Epithelial cell of proximal tubule (primary cell): ENCODE measurements at places on chromosomes 7 and 10. TPM values are rescaled to one million over a fixed set of nuclear protein-coding genes. Genes with fewer than 3 reads are reported as not detected.
A peak's percentile ranks its signal among the peaks of the same experiment; 100 is the strongest.

Gene VOPP1
- total RNA-seq: 98.3 and 116 TPM in 2 replicates

Gene ADCYAP1R1
- total RNA-seq: not detected in 2 replicates

Gene UBE2D4
- total RNA-seq: 22.5 and 26.7 TPM in 2 replicates

Gene ZNF775
- 4.8 and 8.6 TPM in 2 replicates for total RNA-seq

Gene FAS
- 28.7 and 52.5 TPM in 2 replicates for total RNA-seq

Gene IFIT2
- 1.7 and 2.2 TPM in 2 replicates for total RNA-seq

Gene MKLN1
- 14.7 and 15.2 TPM in 2 replicates for total RNA-seq

Gene TAC1
- total RNA-seq: 1.8 and 4.4 TPM in 2 replicates

Gene ACHE
- 0.51 and 3.3 TPM in 2 replicates for total RNA-seq

GRCh38 chr7:38070718-38071117 is 107.3 kb upstream of the STARD3NL start:
- DNase-seq: no peak

GRCh38 chr7:154310114-154310513 is 257.9 kb downstream of the DPP6 start:
- no peak for DNase-seq

- peak; percentile 6 for DNase-seq
Measured at GRCh38 chr10:1420661-1421362, 316.5 kb downstream of the ADARB2 start.

DNA sequence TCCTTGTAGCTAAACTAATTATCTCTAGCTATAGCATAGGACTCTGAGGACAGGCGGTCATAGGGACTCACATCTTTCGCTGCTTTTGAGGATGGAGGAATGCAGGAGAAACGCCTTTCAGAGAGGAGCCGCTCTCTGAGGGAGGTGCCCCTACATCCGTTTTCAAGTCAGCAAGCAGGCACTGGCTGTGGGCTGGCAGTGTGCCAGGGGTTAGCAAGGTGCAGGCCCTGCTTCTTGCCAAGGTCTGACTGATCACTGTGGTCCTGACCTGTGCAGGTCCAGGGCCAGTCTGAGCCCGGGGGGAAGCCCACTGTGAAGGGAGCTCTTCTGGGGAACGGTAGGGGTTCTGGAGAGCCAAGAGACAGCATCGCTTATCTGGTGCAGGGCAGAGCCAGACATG is 89.4 kb downstream of the SH3PXD2A start:
- no peak for DNase-seq

DNA sequence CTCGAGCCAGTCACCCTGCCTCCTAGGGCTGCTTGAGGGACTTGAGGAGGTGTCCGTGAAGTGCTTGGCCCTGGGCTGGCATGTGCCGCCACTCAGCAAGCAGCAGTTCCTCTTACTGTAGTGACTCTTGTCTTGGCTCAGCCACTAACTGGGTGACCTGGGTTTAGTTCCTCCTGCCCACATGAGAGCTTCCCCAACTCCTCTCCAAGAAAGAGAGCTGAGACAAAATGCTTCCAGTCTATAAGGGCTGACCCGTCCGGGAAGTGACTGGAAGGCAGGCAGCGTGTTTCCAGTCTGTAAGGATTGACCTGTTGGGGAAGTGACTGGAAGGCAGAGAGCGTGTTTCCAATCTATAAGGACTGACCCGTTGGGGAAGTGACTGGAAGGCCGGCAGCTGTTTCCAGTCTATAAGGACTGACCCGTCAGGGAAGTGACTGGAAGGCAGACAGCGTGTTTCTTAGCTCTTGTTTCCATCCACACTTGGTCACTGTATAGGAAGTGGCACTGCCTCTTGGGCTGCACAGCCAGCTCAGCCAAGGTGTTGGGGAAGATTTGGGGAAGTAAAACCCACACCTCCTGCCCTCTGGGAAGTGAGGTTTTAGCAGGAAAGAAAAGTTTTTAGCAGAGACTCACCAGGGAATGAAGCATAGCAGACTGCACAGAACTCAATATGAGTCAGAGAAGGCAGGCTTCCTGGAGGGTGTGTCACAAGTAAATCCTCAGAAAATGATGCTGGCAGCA is 53.3 kb upstream of the PPIF start:
- DNase-seq: no peak

DNA sequence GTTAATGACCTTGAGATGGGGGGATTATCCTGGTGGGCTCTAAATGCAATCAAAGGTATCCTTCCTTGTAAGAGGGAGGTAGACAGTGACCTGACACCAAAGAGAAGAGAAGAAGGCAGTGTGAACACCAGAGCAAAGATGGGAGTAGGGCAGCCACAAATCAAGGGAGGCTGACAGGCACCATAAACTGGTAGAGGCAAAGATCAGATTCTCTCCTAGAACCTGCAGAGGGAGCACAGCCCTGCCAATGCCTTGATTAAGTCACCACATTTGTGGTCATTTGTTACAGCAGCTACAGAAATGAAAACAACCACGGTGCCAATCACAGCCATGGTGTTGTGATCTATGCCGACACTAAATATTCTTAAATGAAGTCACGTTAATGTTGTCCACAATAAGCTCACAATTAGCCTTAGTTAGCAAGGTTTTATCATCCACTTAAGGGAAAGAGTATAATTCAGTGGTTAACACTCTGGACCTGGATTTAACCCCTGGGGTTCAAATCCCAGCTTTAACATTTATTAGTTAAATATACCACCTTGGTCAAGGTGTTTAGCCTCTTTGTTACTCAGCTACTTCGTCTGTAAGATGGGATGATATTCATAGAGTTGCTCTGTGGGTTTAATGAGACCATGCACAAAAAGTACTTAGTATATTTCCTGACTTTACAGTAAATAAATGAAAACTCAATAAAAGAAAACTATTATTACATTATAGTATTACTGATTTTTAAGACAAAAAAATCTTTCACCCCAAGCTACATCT is 70.8 kb downstream of the SGMS1 start:
- no peak for DNase-seq

DNA sequence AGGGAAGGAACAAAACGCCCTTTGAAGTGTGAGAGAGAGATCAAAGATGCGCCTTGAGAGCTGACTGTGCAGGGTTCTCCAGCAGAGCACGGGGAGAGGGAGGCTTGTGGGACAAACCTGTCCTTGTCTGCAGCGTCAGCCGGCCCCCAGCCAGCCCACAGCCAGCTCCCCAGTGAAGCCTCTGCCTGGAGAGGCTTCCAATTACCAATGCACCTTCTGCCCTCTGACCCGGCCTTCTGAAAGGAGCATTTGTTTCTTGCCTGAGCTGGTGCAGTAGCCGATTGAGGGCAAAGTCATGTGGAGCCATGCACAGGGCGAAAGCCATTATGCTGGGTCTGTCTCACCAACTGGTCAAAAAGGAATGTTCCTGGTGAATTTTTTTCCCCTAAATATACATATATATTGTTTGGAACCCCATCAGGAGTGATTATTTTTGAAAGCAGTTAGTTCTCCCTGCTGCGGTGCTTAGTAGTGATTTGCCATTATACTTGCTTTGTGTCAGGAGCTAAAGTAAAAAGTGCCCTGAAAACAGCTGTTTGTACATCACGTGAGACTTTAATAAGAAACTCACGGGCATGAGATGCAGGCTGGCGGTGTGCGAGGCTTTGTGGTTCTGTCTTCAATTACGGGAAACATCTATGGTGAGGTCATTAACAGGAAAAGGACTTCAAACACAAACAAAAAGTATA is 268.6 kb downstream of the KLF6 start:
- DNase-seq: no peak
